ENCODE measurements at places on chromosomes 6 and 20.

DNA sequence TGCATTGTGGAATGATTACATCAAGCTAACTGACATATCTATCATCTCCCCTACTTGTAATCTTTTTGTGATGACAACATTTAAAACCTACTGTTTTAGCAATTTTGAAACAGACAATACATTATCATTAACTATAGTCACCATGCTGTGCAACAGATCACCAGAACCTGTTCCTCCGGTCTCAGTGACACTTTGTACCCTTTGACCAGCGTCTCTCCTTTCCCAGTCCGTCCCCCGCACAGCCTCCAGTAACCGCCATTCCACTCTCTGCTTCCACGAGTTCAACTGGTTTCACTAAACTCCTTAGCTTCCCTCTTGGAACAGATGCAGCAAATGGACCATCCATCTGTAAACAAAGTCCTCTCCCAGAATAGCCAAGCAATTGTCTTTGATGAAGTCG lies 21.8 kb downstream of the LRP11 start:
- DNase-seq, result no peak

GRCh38 chr20:19433371-19434350 lies 221.2 kb downstream of the SLC24A3 start:
- DNase-seq, result no peak

DNA sequence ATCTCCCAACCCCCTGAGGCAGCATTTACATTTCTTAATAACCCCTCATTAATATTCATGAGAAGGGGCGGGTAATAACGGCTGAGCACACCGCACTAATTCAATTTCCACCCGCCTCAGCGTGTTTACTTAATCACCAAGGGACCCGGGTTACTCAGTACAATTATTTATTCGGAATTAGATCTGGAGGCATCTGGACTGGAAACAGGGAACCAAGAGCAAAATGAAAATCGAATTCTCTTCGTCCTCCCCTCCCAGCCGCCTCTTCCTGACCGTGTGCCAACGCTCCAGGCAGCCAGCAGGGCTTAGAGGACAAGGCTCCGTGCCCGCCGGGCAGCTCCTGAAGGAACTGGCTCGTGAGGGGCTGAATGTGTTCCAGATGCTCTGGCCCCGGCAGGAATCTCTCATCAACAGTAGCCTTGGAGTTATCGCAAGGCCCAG lies 23.5 kb upstream of the CTNNBL1 start:
- DNase-seq, result no peak

DNA sequence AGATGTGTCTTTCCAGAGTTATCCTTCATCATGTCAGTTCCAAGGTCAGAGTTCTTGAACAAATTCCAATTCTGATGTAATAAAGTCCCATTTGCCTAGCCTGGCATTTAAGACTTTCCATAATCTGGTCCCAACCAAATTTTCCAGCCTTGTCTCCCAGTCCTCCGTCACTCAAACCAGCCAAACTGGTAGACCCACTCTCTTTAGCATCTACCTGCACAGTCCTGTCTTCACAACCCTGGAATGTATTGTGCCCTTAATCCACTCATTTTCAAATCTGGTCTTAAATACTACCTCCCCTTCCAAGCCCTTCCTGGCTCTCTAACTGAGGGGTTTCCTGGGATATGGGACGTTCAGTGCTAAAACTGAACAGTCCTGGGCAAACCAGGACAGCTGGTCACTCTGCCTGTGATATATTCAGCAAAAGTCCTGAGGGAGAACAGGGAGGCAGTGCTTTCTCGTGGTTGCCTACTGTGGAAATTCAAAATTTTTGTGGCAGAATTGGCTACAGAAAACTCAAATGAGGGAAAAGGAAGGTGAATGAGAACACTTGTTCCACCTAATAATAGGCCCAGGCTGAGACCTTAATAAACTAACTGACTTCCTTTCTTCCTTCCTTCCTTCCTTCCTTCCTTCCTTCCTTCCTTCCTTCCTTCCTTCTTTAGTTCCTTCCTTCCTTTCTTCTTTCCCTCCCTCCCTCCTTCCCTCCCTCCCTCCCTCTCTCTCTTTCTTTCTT lies 10.8 kb upstream of the AKAP7 start:
- DNase-seq, result no peak

DNA sequence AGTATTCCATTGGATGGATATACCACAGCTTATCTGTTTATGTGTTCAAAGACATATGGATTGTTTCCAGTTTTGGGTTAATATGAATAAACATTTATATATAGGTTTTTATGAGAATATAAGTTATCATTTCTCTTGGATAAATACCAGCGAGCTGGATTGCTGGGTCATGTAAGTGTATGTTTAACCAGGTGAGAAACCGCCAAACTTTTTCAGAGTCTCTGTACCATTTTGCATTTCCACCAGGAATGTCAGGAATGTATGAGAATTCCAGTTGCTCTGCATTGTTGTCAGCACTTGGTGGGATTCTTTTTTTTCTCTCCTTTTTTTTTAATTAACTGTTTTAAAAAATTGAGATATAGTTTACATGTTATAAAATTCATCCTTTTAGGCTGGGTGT lies 52.1 kb downstream of the PHF20 start:
- DNase-seq, result no peak
